ENCODE measurements at places on chromosomes 3 and 15.

- DNase-seq, result no peak
Observed at GRCh38 chr3:188881954-188882641, 289.7 kb upstream of the TPRG1 start.

DNA sequence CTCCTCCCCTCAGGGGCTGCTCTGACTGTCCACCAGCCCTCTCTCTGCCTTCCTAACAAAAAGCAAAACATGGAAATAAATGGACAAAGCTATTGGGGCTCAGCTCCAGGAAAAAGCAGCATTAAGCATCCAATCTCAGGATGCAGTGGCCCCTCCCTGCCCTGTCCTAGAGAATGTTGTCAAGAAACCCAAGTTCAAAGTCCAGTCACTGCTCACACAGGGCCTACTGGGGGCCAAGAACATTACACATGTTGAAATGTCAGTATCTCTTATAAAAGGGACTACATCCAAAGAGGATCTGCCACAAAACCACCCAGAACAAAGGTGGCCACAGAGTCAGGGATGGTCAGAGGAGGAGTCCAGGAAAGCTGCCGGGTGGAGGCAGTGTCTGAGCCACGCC is 7.6 kb upstream of the GRIP2 start:
- DNase-seq, result no peak

- DNase-seq, result peak; percentile 53
Observed at GRCh38 chr15:101121511-101122090, 130.2 kb downstream of the CHSY1 start.

- DNase-seq, result no peak
Observed at GRCh38 chr3:2856138-2857133, 253.7 kb downstream of the IL5RA start.

DNA sequence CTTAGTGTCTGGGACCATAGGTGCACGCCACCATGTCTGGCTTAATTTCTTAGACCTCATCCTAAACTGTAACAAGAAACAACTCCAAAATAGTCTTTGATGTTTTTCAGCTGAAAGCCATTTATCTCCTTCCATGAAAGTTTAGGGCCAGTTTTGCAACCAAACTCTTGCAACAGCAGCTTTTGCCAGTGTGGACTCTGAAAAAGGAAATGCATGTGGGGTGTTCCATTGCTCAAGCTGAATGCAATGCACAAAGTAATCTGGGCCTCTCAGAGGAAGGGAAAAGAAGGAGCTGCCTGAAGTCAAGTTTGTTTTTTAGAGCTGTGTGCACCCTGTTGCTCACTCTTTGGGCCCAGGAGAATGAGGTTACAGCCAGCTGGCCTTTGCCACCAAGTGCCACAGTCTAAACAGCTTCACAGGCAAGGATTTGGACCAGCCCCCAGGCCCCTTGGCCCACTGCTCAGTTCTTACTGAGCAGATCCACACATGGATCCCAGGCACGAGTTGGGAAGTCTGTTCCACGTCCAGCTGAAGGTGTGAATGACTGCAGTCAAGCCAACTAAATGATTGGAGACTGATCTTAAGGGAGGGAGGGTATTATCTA is 212.3 kb upstream of the LRRFIP2 start:
- DNase-seq, result peak; percentile 46

- no peak for DNase-seq
Observed at GRCh38 chr3:182490596-182491491, 302.5 kb upstream of the ATP11B start.

DNA sequence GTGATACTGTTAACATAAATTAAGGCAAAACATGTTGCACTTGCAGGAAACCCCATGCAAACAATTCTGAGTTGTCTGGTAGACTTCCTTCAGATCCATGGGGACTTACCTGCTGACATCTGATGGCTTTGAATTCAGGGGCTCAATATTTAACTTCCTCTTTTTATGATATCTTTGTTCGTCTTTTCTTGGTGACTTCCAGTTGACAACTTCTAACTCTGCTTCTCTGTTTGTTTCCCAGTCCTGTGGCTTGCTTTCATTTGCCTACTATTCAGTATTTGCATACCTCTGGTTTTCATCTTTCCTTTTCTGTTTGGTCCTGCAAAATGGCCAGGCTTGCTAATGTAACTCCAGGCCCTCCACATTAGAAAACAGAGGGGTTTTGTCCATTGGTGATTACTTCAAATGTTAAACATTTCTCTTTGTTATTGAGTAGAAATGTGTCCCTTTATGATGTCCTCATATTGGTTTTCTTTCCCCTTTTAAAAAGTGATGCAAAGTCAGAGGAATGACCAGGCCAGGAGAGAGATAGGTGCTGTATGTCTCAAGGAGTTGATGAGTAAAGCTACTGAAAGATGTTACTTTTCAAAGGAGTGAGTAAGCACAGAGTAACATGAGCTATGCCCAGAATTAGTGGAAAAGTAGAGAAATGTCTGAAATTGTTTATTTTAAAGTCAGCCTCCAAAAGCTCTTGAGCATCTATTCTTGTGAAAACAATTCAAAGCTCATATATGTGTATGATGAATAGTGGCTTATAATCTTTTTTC is 335.9 kb downstream of the LPP start:
- DNase-seq, result no peak

Data from CD14-positive monocyte (primary cell).